ENCODE measurements at places on chromosomes 3 and 15.

- no peak for DNase-seq
Observed at GRCh38 chr15:34794590-34795206, 651 bp downstream of the ACTC1 start.

DNA sequence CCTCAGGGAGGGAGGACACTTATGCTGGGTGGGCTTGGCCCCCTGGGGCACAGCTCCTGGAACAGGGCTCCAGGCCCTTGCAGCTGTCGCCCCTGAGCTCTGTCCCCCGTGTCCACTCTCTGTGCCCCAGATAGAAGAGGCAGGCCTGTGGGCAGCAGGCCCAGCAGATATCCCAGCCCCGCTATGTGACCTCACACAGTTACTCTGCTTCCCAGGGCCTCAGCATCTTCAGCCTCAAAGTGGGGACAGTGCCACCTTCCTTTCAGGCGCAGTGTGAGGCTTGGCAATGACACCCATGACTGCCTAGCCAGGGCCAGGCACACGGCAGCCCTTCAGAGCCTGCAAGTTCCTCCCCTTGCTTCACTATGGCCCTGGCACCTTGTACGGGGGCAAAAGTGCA lies 98.4 kb downstream of the IQSEC1 start:
- DNase-seq, result no peak

- no peak for DNase-seq
Observed at GRCh38 chr15:39124553-39125171, 456.2 kb upstream of the THBS1 start.

DNA sequence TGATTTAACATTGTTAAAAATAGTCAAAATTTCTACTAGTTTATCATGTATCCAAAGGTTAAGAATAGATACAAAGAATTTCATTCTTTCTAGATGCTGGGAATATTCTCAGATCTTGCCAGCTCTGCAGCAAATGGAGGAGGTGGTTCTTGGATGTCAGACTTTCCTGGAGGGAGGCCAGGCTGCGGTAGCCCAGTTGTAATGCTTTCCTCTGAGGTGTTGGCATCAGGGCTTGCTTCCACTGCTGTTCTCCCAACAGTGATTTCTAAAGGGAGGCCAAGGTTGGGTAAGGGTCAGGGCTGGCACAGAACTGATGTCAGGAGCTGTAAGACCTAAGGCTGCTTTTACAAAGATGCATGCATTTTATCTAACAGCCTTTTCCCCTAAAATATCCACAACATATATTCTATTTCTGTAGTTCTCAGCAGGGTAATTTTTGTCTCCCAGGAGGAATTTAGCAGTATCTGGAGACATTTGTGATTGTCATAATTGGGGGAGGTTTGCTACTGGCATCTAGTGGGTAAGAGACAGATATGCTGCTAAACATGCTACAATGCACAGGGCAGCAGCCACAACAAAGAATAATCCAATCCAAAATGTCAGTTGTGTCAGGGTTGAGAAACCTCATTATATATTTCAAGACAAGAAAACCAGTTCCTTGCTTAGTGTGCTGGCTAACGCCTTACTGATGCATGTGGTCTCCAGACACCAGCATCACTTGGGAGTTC lies 42.0 kb upstream of the SPTSSB start:
- no peak for DNase-seq

DNA sequence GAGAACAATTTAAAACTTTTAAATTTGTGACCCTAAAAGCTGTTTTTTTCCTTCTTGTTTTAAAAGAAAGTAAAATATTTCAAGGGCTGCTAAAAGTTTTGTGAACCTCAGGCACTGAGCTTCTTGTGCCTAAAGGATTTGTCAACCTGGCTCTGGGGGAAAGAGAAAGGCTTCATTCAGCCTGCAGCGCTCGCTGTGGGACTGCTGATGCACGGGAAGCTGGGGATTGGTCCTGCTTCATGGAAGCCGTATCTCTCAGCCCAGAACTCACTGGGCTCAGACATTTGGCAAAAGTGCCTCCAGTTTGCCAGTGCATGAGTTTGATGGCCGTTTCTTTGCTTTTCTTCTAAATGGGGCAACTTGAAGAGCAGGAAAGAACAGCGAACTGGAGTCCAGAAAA lies 30.8 kb downstream of the TPRG1 start:
- no peak for DNase-seq
